ENCODE measurements at places on chromosomes 4 and X.

GRCh38 chr4:154417373-154417673, 74.3 kb downstream of the DCHS2 start:
- no peak for DNase-seq

DNA sequence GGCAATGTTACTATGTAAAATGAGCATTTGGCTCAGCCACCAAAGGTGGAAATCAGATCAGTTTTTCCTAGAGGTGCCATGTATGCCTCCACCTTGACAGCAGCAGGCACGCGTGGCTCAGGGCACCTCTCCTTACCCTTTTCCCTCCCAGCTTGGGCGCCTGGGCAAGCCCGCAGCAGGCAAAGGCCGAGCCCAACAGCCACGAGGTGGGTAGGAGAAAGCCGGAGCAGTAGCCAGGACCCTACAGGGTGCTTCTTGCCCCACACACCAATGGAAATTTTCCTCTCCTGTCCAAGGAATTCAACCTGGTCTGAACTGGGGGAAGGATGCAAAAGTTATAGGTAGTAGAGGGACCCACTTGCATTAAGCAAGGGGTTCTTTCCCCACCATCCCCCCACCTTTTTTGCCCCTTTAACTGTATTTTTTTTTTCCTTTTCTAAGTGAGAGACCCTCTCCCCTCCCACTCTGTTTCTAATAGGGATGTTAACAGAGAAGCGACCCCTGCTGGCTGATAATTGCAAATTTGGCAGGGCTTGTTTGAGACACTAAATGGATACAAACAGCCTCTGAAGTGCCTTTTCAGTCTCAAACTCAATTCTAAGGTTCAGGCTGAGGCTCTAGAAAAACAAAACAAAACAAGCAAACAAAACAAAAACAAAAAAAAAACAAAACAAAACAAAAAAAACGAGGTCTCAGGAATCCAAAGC, 895.1 kb downstream of the PCDH18 start:
- DNase-seq, result no peak

GRCh38 chrX:135975421-135975820, 1.6 kb upstream of the MMGT1 start:
- DNase-seq, result no peak

DNA sequence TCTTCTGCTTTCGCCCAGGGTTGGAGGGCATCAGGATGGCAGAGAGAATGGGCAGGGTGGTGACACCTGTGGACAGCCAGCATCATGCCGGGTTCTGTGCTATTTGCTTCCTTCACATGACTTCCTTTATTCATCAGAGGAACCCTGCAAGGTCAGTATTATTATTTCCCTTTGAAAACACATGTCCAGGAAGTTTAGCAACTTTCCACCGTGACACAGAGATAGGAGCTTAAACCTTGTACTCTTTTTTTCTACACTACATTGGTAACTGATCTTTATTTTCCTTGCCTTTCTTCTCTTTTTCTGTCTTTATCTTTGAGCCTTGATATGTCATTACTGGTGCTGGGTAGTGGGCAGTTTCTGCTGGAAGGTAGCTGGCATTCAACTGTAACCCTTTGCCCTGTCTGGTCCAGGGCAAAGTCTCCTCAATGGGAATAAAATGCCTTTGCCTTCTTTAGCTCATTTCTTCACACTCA, 5.0 kb upstream of the MGST2 start:
- no peak for DNase-seq

- DNase-seq, result no peak
These were observed 135.9 kb downstream of the SLC4A4 start for GRCh38 chr4:71474731-71475130.

DNA sequence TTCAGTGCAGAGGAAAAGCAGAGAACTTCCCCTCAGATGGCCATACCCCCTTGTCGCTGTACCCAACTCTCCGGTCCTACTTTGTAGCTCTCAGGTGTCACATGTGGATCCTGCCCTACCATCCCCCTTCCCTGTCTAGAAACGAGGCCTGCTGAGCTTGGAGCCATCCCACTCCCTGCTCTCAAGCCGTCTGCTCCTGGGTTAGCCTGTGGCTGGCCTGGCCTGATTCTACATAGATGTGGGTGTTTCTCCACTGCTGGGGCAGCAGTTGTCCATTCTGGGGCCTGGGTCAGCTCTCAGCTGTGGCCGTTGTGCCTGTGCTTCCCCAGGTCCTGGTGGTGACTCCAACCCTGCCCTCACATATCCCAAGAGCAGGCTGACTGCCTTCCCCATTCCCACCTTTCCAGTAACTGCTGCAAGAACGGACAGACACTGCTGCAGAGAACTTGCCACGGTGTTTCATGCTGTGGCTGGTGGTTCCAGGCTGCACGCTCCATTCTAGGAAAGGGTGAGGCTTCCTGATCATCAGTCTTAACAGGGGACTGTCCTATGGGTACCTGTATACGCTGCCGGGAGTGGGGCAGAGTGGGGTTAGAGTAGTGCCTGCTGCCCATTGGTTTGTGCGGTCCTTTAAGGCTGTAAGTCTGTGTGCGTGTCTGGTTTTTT, 3.6 kb downstream of the IL9R start:
- no peak for DNase-seq

GRCh38 chr4:121209171-121209570, 45.0 kb upstream of the TNIP3 start:
- no peak for DNase-seq

DNA sequence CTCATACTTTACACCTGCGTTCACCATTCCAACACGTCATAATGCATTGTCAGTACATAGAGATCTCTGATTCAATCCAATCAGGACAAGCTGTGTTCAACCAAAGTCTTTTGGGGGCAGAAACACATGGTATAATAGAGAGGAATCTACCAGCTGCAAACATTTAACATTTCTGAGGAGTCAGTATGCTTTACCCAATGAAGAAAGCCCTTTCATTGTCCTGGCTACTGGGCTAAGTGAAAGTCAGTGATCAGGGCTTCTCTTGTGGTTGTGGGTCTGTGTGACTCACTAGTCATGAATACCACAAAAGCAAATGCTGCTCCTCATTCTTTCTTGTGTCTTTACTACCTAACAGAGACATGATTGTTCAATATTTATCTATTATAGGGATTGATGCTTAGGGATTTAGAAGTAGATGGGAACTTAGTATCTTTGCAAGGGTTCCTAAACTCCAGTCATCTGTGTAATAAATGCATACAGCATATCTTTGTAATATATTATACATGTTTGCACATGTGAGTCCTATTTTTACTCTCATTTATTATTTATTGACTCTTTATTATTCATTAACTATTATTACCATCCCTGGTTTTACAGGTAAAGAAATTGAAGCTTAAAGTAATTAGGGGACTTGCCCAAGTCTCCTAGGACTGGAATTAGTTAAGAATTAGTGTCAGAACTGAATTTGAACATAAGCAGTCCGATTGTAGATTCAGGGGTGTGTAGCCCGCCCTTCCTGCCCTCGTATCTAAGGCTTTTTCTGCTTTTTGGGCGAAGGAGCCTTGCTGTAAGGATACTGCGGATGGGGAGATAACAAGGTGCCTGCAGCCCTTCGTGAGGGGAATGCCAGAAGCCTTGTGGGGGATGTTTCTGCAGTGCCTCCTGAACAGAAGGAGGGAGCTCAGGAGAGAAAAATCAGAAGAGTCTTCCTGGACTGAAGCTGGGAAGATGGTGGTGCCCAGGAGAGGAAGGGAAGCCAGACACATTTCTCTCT, 353.1 kb upstream of the BOD1L1 start:
- no peak for DNase-seq

GRCh38 chr4:85170241-85170640, 203.8 kb upstream of the WDFY3 start:
- DNase-seq, result no peak

DNA sequence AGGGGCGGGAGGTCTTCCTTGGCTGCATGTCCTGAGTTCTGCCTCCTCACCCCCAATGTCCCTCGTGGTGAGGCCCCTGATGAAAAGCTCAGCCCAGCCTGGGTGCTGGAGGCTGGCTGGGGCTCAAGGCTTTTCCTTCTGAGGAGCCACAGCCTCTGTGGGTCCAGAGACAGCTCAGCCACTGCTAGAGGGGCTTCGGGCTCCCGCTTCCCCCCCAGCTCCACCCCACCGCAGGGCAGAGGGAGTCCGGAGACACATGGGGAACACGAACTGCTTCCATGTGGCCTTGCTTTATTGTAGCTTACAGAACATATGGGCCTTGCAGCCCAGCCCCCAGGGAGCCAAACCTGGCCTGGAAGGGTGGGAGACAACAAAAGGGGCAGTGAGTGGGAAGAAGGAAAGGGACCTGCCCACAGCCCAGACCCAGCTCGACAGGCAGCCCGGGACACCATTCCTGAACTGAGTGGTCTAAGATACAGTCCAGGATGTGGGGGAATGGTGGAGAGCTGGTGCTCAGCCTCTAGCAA, 89.9 kb upstream of the NKX1-1 start:
- DNase-seq, result no peak

DNA sequence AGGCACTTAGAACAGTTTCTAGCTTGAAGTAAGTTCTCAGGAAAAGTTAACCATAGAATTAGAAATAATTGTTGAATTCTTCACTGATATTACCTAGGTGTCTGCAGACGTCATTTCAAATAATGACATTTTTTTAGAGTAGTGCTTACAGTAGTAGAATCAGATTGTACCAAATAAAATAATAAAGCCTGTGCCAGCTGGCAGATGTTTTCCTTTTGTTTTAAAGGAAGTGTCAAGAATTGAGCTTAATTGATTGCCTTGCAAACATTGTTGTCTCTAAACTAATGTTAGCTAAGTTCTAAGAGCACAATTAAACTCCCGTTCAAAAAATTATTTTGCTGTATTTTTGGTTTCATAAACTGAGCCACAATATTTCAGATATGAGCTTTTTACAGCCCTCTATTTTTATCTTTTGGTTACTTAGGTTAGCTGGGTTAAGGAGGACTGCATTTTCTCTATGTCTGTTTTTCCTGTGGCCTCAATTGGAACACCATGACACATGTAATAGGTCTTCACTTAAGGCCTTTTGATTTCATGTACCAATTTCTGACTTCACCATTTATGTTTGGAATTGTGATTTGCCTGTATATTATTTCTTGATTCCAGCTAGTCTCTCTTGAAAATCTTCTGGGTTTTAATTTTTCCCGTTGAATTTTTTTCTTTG, 64.2 kb downstream of the DCUN1D4 start:
- DNase-seq, result no peak

- DNase-seq, result no peak
These were observed 70.2 kb upstream of the PLS3 start for GRCh38 chrX:115490814-115491213.

DNA sequence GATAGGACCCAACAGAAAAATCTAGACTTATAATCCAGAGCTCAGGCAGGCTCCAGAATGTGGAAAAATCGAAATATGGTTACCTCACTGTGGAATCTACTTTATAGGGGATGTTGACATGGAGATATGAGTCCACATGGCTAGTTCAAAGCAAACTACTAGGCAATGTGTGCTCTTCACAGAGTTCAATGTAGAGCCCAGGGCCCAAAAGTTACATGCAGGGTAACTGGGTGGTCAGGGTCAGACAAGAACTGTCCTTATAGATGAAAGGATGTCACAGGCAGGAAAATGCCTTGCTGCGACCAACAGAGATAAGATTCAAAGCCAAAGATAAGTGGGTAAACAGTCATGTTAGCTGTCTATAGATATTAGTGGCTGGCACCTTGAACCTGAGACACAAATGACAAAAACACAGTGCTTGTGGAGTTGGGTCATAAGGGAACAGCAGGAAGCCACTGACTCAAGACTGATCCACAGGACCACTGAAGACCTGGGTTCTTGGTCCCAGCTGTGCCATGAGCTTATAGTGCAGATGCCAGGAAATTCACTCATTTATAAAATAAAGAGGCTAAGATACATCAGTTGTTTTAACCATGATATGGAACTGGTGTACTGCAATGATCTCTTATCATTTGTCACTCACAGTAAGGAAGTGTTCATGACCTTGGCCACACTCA, 101.7 kb upstream of the MBNL3 start:
- no peak for DNase-seq

- DNase-seq, result no peak
These were observed 650.9 kb upstream of the PCDH10 start for GRCh38 chr4:132498215-132498614.

DNA sequence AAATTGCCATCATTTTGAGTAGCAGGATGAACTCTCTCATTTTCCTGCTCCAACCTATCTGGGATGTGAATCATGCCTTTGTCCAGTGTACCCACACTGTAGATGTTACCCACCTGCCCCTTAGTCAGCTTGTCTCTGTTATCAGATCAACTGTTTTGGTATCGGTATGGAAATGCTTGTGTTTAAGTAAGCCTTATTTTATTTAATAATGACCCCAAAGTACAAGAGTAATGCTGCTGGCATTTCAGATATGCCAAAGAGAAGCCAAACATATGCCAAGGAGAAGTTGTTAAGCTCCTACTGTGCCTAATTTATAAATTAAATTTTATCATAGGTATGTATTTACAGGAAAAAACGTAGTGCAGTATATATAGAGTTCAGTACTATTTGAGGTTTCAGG, 18.6 kb upstream of the RAP1GDS1 start:
- no peak for DNase-seq

- no peak for DNase-seq
These were observed 18.7 kb upstream of the IL2 start for GRCh38 chr4:122475233-122475632.

DNA sequence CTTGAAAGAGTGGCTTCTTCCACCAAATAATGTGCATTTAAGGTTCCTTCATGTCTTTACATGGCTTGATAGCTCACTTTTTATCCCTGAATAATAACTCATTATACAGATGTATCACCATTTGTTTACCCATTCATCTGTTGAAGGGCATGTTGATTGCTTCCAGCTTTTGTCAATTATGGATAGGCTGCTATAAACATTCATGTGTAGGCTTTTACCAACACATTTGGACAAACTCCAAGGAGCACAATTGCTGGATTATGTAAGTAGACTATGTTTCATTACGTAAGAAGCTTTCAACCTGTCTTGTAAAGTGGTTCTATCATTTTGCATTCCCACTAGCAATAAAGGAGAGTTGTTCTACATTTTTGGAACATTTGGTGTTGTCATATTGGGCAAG, 2637.0 kb downstream of the PCDH7 start:
- DNase-seq, result no peak

DNA sequence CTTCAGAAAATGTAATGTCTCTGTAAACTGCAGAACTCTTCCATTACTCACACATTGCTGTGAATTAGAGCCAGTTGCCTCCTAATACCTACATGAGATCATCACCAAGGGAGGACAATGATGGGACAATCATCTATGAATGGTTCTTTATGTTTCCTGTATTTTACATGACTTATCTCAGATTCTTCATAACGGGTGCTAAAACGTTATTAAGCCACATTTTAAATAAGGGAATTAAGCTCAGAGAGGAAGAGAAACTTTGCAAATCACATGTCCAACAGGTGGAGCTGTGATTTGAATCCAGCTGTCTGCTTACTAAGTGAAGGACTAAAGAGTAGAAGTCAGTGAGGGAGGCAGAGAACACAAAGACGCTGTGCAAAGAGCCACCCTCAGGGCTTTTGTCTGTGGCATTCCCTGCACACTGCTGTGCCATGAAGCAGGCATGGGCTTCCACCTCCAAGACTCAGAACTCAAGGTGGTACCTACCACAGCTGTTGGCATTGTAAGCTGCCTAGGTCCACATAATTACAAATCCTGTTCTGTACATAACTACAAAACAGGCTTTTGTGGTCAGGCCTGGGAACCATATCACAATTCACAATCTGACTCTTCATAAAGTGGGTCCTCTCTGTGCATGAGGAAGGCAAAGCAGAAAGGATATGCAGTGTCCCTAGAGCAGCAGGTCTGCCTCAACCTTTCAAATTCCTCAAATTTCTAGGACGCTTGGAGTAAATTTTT, 12.8 kb downstream of the TBC1D9 start:
- peak; percentile 61 for DNase-seq
